ENCODE measurements at places on chromosomes 6 and 20. TPM values are rescaled to one million over a fixed set of nuclear protein-coding genes. Genes with fewer than 3 reads are reported as not detected.

ARMH2 gene
- total RNA-seq: not detected

CFAP206 gene
- total RNA-seq: under 0.01 TPM

PROKR2 gene
- not detected for total RNA-seq

ELOVL2 gene
- total RNA-seq: under 0.01 TPM

LY86 gene
- total RNA-seq: not detected

DEFB115 gene
- not detected for total RNA-seq
